ENCODE measurements at places on chromosomes 11 and 22. TPM values are rescaled to one million over a fixed set of nuclear protein-coding genes. Genes with fewer than 3 reads are reported as not detected.

DNA sequence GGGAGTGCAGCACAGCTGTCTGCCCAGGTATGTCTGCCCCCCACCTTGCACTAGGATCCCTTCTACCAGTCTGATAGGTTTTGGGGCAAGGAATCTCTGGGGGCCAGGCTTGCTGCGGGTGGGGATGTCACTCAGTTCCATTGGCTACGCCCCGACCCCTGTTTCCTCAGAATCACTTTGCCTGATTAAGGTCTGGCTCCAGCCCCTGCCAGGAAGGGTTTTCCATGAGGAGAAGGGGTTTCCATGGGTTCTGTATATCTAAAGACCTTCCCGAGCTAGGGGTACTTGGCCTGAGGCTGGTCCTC is 14.0 kb downstream of the OTOG start:
- no peak for DNase-seq

Gene TIGD3
- 0.23 TPM for total RNA-seq

GRCh38 chr22:49201046-49201970 is 626.4 kb downstream of the BRD1 start:
- DNase-seq, result no peak

- DNase-seq, result no peak
Measured at GRCh38 chr11:61062181-61062930, 39.9 kb upstream of the CD5 start.

Gene SHISAL1
- total RNA-seq, result not detected

DNA sequence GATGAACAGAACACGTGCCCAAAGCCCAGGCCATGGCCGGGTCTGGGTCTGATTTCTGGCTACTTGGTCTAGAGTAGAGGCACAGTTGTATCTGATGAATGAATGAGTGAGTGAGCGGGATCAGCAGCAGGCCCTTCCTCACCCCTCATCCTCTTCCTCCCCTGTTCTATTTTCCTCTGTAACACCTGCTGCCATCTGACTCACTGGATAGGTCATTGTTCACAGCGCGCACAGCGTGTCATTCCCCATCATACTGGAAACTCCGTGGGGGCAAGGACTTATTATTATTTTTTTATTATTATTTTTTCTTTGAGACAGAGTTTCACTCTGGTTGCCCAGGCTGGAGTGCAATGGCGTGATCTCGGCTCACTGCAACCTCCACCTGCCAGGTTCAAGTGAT is 13.9 kb downstream of the NCF4 start:
- DNase-seq, result peak; percentile 49

Gene HPX
- total RNA-seq, result 0.19 TPM

Gene TMEM45B
- 0.51 TPM for total RNA-seq

Gene EHBP1L1
- total RNA-seq, result 15.9 TPM

DNA sequence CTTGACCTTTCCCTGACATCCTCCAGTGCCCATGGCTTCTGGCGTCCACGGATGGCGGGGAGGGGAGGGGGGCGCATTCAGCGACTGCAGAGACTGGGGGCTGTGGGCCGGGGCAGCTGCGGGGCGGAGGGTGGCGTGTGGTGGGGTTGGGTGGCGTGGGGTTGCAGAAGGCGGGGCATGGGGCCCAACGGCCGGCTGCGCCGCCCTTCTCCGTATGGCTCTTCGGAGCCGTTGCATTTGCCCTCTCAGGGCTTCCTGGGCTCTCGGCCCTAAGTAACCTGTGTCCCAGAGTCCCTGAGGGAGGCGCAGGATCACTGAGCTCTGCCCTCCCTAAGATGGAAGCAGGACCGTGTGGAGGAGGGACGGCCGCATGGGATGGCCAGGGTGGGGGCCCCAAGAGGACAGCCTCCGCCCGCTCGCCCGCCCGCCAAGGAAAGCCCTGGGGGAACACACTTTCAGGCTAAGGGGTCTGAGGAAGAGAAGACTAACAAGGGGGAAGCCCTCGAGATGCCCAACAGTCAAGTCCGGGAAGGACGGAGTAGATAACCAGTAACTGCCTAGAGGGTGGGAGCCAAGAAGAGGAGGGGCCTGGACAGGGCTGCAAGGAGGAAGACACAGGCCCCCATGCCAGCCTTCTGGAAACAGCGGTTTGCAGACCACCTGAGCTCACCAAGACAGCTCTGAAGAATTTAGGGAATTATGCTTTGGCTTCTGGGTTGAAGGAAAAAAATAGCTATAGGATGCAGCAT is 9.2 kb upstream of the AIFM3 start:
- DNase-seq, result no peak

- no peak for DNase-seq
Measured at GRCh38 chr11:36688571-36689291, 90.7 kb upstream of the RAG2 start.

Gene PHLDB1
- total RNA-seq, result 47.8 TPM

- no peak for DNase-seq
Measured at GRCh38 chr11:88183233-88183632, 8.0 kb upstream of the RAB38 start.

- DNase-seq, result no peak
Measured at GRCh38 chr11:405954-406795, 8.6 kb downstream of the SIGIRR start.

DNA sequence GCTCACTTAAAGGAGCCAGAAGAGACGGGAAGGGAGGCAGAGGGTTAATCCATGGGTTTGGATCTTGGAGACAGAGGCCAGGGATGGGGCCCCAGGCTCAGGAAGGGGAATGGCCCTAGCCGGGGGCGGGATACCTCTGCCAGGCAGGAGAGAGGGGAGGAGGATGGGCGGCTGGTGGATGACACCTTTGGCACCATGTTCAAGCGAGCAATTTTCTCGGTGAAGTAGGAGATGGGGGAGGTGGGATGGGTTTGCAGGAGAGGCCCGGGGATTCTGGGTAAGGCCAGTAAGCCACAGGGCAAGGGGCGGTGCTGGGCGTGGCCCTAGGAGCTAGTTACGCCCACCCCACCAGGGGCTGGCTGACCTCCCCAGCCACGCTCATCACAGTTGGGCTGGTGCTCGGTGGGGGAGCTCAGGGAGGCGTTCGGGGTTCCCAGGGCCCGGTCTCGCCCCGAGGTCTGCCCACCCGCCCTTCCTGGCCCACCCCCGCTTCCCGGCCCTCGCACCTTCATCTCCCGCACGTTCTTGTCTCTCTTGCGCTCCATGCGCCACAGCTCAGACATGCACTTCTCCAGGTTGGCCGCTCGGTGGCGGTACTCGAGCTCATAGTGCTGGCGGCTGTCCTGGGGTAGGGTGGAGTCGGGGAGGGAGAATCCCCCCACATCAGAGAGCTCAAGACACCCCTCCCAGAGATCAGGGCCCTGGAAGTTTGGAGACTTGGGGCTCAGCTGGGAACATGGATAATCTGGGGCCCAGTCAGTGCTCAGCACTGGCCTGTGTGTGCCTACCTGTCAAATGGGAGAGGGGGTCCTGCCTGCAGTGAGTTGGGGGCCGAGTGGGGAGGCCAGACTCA is 12.7 kb downstream of the BAIAP2L2 start:
- DNase-seq, result peak; percentile 50

- DNase-seq, result peak; percentile 21
Measured at GRCh38 chr11:75574698-75575602, 12.9 kb downstream of the SERPINH1 start.

Gene PATE4
- not detected for total RNA-seq

DNA sequence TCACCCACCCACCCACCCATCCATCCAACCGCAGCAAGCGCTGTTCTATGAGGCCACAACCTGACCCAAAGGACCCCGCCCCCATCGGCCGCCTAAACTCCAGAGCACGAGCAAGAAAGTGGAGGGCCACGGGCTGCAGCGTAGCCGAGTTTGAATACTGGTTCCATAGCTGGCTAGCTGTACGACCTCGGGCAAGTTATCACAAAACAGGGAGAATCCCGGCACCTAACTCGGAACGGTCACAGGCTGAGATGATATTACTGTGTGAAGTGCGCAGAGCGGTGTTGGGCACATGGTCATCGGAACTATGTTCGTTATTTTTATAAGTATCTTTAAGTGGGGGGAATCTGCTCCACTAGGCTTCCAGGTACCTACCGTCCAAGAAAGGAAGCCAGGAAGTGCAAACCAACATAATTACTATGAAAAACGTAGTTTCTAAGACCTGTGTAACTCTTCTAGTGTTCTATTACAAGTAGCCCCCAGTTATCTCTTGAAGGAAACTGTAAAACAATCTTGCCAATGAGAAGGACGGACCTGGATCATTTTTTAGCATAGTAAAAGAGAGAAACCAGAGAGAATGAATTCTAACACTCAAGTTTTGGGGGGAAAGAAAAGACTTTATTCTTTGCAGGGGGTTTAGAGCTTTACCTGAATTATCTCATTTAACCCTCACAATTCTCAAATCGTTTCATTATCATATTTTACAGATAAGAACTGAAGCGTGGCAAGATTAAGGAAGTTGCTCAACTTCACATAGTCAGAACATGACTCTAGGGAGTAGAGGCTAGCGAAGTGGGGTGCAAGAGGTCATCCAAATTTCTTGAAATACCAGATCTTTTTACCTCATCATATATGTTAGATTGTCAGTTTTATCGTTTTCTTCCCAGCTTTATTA is 663 bp upstream of the BUD13 start:
- DNase-seq, result no peak

Gene IGLL5
- total RNA-seq, result not detected

Gene OR51E2
- total RNA-seq, result not detected

- peak; percentile 20 for DNase-seq
Measured at GRCh38 chr22:49633010-49633324, 194.7 kb downstream of the BRD1 start.

- no peak for DNase-seq
Measured at GRCh38 chr22:26295563-26296126, 126.4 kb downstream of the SEZ6L start.
